NCI-H1417 (cell line): ENCODE measurements at places on chromosomes 5 and 9.

- DNase-seq, result no peak
Observed at GRCh38 chr9:70034271-70034711, 9.4 kb upstream of the MAMDC2 start.

- peak; percentile 83 for DNase-seq
Observed at GRCh38 chr5:133607451-133607850, 4.9 kb downstream of the FSTL4 start.

DNA sequence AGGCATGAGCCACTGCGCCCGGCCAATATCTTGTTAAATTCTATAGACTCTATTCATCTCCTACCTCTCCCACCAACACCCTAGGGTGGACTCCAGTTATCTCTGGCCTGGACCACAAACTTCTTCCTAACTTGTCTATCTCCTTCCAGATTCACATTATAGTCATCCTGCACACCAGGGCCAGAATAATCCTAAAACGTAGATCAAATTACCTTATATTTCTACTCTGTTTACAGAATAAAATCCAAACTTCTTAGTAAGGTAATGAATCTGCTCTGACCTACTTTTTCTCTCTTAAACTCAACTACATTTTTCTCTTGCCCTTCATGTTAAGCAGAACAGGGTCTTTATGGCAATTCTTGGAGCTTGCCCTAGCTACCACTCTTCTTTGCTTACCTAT is 6.9 kb downstream of the ELL2 start:
- no peak for DNase-seq

- DNase-seq, result no peak
Observed at GRCh38 chr5:57442080-57442839, 40.4 kb downstream of the ACTBL2 start.

DNA sequence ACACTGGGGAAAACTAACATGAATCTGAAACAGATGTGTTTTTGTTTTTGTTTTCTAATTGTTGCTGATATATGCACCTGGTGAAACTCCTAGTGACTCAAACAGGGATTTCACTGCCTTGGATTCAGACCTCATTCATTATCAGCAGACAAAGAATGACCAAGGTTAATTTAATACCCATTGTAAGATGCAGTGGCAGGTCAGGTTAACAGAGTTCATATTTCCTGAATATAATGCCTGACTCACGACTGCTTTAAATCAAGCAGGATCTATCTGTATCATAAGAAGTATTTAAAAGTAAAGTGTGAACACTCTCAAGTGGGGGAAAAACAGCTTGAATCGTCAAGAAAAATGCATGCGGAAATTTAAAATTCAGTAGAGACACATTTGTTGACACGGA is 5.5 kb downstream of the JAKMIP2 start:
- DNase-seq, result no peak

DNA sequence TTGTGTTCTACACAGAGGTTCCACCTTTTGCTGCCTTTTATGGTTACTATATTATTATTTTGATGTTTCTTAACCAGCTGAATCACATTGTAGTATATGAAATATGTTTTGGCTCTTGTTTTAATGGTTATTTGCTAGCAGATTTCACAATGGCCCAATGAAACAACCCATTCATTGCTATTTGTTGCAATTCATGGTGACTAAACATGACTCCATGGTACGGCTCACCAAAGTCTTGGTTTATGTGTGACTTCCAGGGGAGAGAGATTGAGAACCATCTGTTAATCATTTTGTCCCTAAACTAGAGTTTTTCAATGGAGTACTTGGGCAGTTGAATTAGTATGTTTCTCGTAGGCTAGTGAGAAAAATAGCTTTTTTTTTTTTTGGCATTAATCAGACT is 108.4 kb downstream of the GHR start:
- no peak for DNase-seq

DNA sequence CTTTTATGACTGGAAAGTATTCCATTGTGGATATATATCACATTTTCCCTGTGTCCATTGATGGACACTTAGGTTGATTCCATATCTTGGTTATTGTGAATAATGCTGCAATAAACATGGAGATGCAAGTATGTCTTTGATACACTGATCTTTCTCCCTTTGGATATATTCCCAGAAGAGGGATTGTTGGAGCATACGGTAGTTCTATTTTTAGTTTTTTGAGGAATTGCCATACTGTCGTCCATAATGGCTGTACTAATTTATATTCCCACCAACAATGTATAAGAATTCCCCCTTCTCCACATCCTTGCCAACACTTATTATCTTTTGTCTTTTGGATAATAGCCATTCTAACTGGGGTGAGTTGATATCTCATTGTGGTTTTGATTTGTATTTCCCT is 54.9 kb upstream of the PITX1 start:
- DNase-seq, result no peak

DNA sequence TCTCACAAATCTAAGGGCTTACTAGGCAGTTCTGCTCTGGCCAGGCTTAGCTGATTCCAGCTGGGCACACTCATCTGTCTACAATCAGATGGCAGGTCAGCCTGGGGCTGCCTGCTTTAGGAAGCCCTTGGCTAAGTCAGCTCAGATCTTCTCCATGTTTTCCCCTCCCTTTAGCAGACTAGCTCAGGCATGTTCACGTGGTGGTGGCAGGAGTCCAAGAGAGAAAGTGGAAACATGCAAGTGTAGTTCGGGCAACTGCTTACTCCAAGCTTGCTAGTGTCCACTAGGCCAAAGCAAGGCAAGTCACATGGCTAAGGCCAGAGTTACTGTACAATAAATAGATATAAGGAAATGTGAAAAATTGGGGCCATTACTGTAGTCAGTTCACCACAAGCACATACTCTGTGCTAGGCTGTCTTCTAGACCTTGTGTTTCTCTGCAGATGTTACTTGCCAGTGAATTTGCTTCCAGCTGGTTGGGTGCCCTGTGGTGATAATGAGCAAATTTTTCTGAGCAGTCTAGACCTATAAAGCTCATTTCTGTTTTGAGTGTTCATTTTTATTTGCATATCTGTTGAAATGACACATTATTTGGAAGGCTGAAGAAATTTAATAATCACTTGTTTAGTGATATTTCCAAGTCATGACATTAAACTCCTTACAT is 38.3 kb downstream of the RECK start:
- DNase-seq, result peak; percentile 43

DNA sequence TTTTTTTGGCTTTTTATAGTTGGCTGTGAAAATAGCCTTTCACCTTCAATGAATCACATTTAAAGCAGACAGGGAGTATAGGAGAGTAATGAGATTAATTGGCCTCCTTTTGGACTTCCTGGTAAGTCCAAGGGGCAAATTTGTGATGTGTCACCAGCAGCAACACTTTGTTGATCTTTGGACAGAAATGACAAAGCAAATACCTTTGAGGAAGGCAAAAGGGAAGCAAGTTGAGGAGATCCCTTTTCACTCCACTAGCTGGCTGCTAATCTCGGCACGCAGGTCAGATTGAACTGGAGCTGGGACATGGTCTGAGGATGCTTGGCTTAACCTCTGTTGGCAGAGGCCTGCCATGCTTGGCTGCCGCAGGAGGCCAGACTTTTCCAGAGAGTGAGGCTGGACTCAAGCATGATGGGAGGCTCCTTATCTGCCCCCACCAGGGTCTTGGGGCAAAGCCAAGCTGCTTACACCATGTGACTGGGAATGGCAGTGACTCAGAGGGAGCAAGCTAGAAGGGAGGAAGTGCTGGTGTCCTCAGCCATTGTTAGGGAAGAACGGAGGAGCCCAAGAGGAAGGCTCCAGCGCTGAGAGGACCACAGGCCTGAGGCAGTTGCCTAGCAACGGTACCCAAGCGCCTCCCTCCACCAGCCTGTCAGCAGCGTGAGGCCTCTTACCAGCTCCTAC is 174.5 kb upstream of the MAP1B start:
- DNase-seq, result peak; percentile 67

DNA sequence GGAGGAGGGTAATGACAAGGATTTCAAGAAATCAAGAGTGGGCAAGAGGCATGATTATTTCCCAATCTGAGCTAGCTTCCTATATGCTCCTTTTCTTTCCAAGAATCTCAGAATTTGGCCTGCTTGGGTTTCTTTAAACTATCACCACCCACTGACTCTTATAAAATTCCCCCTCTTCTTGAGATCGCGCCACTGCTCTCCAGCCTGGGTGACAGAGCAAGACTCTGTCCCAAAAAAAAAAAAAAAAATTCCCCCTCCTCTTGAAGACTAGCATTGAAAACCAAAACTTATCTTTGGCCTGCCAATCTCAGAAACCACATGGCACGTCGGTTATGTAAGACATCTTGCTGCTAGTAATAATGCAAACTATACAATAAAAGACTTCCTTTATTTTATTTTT is 3.4 kb upstream of the DMXL1 start:
- no peak for DNase-seq

DNA sequence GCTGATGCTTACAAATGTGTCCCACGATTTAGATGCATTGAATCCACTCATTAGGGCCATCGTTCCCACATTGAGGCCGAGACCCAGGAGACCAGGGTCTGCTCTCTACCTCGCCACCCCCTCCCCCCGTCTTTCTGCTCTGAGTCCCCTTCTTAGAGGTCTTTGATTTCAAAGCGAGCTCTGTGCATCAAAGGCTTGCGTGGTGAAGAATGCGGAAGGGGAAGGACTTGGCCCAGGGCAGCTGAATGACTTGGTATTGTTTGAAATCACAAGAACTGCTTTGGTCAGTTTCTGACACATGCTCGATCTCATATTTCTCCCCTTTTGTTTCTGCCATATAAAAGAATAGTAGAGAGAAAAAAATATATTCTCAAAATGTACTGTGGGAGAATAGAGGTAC is 78.3 kb upstream of the IRX1 start:
- no peak for DNase-seq

GRCh38 chr5:160500786-160501779 is 79.4 kb downstream of the PTTG1 start:
- DNase-seq, result no peak

- peak; percentile 27 for DNase-seq
Observed at GRCh38 chr5:31235381-31235780, 41.9 kb downstream of the CDH6 start.

- no peak for DNase-seq
Observed at GRCh38 chr5:76445063-76445462, 42.0 kb downstream of the IQGAP2 start.

GRCh38 chr9:78187763-78188484 is 48.0 kb upstream of the CEP78 start:
- no peak for DNase-seq

DNA sequence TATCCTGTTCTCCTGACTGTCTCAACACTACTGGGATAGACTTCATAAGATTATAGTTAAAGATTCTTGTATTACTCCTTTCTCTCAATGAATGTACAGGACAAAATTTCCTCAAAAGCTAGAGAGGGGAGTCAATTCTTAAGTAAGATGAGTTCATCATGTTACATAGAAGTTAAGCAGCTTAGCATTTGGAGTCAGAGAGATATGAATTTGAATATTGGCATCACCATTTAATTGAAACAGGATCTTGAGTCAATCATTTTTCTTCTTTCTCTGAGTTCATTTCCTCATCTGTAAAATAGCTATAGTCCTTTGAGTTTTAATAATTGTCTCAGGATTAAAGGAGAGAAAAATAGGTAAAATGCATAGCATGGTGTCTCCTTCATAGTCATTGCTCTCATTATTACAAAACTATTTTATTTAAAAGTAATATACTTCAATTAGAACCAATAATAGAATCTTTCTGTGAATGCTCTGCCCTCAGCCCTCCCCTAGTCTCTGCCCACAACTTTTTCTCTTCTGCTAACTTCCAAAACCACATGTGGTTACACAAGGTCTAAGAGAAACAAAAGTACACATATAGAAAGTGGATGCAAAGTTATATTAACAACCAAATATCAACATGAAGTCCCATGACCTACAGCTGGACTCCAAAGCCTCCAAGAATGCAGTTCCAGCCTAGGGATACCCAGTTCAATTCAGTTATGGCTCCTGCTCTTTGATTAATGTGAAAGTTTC is 265.6 kb downstream of the TLE1 start:
- DNase-seq, result no peak

DNA sequence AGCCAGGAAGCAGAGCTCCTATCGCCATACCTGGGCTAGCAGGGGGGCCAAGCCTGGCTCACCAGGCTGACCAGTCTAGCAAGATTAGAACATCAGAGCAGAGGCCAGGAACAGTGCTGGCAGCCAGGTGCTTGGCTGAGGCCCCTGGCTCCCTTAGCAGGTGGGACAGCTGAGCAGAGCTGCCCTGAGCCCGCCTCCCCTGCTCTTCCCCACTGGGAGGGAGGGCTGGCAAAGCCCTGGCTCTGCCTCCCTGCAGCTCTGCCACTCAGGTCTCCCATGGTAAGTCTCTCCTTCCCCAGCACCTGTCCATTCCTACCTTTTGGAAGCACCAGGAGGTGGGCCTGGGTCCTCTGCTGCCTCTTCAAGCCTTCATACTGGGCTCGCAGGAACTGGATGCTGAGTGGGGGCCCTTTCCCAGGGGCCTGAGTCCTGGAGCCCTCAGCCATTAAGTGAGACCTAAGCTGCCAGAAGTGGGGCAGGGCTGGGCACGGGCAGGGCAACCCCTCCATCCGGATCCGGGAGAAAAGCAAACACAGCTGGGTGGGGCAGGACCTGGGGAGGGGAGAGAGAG is 803 bp downstream of the C9orf152 start:
- peak; percentile 75 for DNase-seq

DNA sequence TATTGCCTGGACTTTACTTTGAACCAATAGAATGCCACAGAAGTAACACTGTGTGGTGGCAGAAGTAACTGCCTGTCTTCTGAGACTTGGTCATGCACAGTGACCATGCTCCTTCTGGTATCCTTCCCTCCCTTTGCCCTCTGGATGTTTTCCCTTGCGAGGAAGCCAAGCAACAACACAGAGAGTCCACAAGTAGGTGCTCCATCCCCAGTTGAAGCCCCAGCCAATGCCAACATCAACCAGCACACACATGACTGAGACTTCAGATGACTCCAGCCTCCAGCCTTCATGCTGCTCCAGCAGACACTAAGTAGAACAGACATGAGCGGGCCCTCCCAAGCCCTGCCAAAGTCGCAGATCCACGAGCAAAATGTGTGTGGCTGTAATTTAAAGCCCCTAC is 129.6 kb downstream of the EPB41L4A start:
- no peak for DNase-seq

DNA sequence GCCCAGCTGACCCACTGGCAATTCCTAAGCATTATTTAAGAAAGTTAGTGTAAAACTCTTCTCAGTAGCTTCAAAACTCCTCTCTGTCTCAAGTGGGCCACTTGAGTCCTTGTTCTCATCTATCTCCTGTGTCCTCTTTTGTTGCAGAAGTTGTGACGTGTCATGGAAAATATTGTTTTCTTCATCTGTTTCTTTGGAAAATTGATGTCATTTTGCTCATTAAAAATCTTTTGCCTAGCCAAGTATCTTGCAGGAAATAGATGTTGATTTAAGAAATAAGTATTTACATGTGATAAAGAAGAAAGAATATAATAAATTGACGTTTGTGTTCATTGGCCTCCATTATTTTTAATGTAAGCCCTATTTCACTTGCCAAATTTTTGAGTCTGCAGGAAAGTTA is 1158.4 kb upstream of the SEMA6A start:
- no peak for DNase-seq
